ENCODE measurements at places on chromosomes 12 and 14.

- no peak for DNase-seq
These were observed 660.1 kb downstream of the MED13L start for GRCh38 chr12:115617391-115617790.

- DNase-seq: no peak
These were observed 118.8 kb downstream of the ST8SIA1 start for GRCh38 chr12:22215467-22216253.

GRCh38 chr14:82710267-82710841 lies 1176.7 kb upstream of the SEL1L start:
- no peak for DNase-seq

DNA sequence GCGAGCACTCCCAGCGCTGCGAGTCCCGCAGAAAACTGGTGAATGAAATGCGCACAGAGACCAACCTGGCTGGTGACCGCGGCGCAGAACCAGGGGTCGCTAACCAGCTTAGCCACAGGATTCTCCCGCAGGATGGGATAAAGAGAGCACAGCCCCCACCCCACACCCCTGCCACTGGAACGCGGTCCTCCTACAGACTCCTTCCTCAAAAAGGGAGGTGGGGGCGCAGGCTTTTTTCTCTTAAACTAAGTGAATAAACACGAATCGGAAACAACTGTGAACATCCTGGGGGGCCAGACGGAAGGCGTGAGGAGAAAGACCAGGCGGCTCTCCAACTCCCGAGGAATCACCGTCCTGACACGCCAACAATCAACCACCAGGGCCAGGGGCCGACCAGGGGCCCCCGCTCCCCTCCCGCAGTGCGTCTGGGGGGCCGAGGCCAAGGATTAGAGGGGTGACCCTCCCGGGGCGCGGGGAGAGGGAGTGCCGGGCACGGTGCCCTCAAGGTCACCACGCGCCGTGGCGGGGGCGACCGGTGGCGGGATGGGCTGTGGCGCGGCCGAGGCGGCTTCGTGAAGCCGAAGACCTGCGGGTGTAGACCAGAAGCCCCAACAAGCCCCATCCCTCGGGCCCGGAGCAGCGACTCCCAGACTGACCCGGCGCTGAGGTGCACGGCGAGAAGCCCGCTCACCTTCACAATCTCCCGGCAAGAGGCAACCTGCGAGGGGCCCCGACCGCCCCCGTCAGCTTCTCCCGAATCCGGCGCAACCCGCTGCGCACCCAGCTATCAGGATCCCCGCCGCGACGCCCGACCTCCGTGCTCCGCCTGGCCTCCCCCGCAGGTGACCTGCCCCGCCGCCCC lies 704 bp downstream of the ATP2B1 start:
- DNase-seq: no peak

DNA sequence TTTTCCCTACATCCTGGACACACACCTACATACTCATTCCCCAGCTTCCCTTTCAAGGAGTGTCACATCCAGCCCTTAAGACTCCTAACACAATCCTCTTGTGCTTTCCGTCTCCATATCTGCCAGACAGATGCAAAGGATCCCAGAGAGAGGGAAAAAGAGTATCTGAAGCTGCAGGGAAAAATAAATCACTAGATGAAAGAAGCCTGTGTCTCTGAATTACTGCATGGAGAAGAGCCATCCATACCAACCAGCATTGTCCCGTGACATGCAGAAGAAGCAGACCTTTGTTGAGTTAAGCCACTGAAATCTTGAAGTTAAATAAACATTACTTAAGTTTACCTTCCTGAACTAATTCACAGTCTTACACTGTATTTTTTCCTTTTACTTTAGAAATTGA lies 54.6 kb downstream of the GTF2A1 start:
- DNase-seq: no peak

GRCh38 chr12:129687731-129688130 lies 216.1 kb downstream of the TMEM132D start:
- no peak for DNase-seq

DNA sequence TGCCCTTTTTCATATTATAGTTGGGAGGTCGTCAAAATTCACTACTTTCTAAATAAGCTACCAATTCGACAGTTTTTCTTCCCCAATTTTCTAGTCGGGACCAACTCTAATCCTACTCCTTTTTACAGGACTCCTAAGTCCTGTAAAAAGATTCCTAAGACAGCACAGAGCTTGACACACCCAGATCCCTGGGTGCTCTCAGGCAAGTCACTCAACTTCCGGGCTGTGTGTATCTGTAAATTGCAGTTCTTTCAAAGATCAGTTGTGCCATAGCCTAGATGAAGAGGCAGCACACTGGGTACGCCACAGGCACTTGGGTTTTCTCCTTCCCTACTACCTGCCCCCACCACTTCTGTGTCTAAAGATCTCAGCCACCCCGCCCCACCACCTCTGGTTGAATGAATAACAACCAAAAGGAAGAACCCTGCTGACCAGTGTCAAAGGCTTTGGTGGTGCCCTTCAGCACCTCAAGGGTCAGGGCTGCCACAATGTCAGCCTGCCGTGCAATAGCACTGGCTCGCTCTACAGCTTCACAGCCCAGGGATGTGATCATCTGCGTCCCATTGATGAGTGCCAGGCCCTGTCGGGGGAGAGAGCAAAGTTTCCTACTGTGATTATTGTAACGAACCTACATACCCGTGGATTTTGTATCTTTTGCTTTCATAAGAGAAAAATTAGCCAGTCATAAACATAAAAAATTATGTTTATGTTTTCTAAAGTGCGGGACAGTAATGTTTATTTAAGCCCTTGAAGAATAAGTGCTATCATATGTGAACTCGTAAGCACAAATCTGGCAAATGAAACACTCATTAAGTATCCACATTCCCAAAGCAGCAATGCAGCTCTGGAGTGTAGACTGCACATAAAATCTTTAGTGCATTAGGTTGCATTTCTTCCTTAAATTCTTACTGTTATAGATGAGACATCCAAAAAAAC lies 9.2 kb downstream of the HAL start:
- DNase-seq: no peak

DNA sequence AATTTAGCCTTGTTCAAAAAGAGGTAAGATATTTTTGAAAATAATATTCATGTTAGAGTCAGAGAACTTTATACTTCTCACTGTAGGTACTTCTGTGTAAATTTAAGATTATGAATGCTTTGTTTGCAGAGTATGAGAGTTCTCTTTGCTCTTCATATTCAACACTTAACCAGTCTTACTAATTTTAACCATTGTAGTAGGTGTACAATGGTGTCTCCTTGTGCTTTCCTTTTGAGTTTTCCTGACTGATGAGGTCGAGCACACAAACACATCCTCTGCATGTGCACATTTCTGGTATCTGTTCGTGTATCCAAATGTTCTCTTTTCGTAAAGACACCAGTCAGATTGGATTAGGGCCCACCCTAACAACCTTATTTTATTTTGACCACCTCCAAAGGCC lies 45.8 kb downstream of the MIA2 start:
- DNase-seq: no peak

GRCh38 chr12:22728987-22729386 lies 104.0 kb downstream of the ETNK1 start:
- DNase-seq: no peak

GRCh38 chr14:92368001-92368400 lies 45.0 kb downstream of the SLC24A4 start:
- no peak for DNase-seq

DNA sequence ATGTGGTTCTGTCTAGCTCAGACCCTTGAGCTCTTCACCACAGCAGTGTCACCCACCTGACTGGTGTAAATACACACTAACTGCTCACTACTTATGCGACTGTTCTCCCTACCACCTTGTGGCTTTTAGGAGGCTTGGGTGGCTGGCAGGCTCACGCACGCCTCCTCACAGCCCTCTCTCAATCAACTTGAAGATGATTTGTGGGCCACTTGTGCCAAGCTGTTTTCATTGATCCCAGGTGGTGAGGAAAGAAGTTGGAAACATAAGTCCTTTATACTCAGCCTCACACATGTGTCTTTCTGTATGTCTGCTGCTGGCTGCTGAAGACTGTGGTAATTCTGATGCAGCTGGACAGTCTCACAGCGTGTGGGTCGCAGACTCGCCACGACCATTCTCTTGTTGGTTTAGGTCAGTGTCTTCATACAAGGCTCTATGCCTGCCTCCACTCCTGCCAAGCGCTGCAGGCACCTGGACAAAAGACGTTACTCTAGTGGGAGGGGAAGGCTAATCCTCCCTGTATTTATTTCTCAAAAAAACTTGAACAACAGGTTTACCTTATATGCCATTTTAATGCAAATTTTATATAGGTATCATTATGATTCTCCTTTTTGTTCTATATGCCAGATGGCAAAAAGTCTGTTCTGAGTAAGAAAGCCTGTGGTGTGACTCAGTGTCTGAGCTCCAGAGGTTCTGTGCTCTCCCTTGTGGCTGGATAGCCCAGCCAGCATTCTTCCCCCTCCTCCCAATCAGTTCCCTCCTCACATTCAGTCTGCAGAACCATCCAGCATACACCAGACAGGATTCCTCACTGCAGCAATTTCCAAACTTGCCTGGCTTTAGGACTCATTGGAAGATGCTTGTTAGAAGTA lies 115.6 kb downstream of the DIP2B start:
- no peak for DNase-seq

- no peak for DNase-seq
These were observed 1.9 kb upstream of the ARL6IP4 start for GRCh38 chr12:122978507-122978955.

DNA sequence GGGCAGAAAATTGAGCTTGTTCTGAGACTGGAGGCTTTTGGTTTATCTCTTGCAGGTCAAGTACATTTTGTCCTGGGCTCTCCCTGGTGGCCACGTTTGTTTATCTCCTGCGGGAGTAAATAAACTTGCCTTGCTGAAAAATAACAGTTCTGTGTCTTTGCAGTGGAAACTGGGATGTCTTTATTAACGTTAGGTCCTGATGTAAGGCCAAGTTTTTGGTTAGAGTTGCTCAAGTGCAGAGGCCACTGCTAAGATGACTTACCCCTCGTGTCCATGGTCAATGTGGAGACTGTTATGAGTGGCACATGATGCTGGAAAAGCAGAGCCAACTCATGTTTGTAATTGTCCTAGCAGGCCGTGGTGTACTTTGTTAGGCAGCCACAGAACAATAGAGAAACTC lies 3.8 kb downstream of the PTPN11 start:
- no peak for DNase-seq

- DNase-seq: no peak
These were observed 933.3 kb downstream of the TMTC2 start for GRCh38 chr12:83619973-83620372.

DNA sequence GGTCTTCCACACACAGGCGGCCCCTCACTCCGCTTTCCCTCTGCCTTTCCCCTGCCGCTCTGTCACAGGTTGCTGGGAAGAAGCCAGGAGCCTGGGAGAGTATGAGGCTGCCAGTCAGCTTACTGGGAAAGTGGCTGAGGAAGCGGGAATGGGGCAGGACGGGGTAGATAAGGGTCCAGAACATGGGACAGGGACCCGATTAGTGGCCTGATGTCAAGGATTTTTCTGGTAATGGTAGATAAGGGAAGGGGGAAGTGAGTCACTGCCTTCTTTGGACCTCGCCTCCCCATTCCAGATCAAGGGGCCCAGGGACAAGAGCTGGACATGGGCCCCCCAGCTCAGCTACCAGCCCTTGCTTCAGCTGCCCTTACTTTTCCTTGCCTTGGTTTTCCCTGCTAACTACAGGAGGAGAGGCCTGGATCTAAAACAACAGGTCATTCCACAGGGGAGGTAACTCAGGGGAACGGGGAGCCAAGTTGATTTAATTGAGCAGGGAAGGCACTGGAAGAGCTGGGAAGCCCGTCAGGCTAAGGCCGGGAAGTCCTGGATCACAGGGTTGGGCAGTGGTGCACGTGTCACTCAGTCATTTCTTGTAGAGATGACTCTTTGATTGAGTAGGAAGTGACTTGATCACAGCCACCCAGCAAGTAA lies 3.5 kb upstream of the LPAR5 start:
- DNase-seq: no peak

- DNase-seq: no peak
These were observed 34.5 kb downstream of the SCARB1 start for GRCh38 chr12:124829008-124829707.

DNA sequence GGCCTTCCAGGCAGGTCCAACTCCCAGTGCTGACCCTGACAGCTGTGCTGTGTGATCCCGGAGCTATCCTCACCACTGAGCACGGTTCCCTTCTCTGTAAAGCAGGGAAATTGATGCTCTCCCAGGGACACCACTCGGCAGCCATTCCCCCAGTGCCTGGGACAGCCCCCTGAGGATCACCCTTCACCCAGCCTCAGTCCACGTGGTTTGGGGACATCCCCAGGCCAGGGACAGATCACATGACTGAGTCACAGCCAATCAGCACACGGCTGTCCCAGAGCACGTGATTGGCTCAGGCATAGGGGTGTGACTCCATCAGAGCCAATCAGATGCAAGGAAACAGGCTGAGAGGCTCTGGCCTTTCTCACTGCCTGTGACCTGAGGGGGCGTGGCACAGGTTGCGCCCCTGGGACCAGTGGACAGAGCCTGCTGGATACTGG lies 68.8 kb upstream of the SFSWAP start:
- no peak for DNase-seq

GRCh38 chr12:57460468-57460784 lies 841 bp downstream of the GLI1 start:
- no peak for DNase-seq

GRCh38 chr14:24296341-24297157 lies 3.0 kb downstream of the DHRS1 start:
- no peak for DNase-seq

DNA sequence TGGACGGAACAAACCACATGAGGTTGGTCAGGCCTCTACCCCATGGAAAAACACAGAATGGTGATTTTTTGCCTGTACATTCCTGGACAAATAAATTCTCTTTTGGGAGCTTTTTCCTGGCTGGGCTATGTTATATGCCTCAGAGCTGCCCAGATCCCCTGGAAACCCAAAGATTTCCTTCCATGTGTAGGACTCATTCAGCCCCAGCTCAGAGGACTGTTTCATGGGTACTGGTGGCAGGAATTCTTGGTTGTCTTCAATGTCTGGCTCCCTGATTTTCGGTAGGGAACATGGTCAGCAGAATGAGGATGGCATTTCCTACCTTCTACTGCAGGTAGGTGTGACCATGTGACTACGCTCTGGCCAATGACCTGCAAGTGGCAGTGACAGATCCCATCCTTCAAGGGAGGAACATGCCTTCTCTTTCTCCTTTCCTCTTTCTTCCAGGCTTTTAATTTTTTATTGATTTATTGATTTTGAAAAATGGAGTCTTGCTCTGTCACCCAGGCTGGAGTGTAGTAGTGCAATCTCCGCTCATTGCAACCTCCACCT lies 15.4 kb upstream of the P2RX7 start:
- no peak for DNase-seq

DNA sequence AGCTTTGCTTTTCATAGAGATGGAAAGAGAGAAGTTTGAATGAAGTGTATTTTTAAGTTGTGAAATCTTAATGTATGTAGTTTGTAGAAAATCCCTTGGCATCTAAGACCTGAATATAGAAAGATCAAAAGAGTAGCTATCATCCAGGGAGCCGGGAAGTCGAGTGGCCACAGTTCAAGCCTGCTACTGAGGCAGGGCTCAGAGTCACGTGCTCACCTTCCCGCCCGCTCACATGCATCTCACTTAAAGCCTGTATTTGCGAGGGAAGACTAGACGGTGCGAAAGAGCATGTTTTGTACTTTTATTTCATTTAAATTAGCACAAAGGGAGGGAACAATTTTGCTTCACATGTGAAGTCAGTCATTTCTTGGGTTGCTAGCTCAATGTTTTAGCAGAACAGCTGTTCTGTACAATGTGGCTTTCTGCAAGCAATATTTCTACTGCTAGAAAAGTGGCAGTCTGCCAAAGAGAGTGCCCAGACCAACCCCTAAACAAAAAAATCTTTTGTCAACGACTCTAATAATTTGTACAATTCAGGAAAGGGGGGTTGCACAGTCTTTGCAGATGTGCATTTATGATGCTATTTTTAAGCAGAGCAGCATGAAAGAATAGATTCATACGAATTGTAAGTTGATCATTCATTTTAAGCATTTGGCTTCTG lies 290.7 kb downstream of the NPAS3 start:
- DNase-seq: no peak

All from cortex of kidney (tissue), 1 donor.